NT2/D1 (cell line): ENCODE measurements at places on chromosomes 7 and 10.
A peak's percentile ranks its signal among the peaks of the same experiment; 100 is the strongest.

DNA sequence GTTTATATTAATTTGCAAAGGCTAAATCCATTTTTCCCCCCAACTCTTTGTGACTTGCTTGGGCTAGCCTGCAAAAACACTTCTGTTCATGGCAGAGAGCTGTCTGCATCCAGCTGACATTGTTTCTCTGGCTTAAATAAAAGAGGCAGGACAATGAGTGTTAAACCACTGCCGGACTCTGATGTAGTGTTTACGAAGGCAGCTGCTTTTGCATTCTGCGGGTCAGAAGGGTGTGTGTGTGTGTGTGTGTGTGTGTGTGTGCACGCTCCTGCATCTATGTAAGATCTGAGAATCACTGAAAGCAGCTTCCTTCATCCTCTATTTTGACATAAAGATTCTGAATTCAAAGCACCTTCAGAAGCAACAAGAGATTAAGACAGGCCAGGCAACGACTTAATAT is 28.3 kb downstream of the NRP1 start:
- no peak for DNase-seq

DNA sequence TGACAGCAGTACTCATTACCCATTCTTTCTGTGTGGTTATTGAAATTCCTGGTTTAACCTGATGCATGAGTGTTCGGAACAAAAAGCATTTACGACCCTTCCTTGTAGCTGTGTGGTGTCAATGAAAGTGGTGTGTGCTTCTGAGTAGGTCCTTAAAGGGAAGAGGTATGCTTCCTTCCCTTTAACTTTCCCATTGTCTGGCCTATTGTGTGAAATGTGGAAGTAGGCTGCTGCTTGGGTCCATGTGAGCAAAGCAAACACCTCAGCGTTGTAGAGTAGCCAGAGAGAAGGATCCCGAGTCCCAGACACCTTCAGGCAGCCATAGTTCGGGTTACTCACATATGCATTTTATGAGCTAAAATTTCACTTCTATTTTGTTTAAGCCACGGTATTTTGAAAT is 74.7 kb downstream of the TSPAN12 start:
- no peak for DNase-seq

- DNase-seq, result no peak
Measured at GRCh38 chr10:80545258-80545881, 7.7 kb downstream of the SH2D4B start.

GRCh38 chr7:34282271-34282670 is 375.7 kb upstream of the NPSR1 start:
- no peak for DNase-seq

GRCh38 chr10:62005687-62006086 is 104.2 kb downstream of the ARID5B start:
- no peak for DNase-seq

- no peak for DNase-seq
Measured at GRCh38 chr10:74329873-74330272, 178.9 kb downstream of the ADK start.

DNA sequence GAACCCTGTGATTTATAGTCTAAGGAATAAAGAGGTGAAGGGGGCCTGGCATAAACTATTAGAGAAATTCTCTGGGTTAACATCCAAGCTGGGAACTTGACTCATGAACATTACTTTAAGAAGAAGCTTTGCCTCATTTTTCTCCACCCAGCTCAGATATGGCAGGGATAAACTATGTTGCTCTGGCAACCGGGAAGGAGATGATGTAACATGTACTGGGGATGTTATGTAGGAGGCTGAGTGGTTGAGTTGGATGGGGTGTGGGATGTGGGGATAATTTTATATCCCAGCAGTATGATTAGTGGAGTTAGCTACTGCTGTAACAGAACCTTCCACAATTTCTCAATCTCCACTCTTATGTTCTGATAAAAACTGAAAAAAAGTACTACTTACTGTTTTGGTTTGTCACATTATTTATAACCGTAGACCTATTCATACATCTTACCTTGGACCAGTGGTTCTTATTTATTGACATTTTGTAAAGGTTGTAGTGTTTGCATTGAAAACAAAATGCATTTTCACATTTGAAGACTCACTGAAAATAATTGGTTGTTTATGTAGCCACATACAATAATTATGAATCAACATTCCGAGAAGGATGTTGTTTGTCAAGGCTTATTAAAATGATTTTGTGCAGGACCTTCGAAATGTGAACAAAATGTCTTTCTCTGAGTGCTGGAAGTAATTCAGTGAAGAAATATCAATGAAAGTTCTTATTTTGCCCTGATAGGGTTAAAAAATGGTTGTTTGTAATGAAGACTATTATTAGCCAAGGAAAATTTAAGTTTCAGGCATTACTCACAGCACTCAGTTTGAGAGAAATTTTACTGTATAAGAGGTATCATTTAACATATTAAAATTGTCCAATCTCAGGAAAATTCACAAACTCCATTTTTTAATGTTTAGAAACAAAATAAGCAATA is 1.3 kb downstream of the OR2F2 start:
- no peak for DNase-seq

- DNase-seq, result no peak
Measured at GRCh38 chr10:116699049-116699448, 43.3 kb downstream of the HSPA12A start.

DNA sequence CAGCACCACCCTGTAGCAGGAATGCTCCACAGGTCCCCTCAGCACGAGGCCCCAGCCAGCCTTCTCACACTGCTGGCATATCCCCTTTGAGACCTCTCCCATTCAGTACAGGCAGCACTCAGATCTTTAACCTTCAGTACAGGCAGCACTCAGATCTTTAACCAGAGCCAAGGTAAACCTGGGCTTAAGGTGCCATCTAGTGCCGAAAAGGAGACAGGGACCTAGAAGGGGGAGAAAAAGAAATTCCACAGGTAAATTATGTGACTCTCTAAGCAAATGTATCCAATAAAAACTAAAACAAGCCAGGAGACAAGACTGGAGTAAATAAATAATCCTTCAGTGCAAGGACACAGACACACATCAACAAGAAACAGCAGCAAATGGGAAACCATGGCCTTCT is 358.6 kb downstream of the PTPRN2 start:
- DNase-seq, result peak; percentile 51

GRCh38 chr10:3530346-3530745 is 254.7 kb downstream of the KLF6 start:
- DNase-seq, result no peak

DNA sequence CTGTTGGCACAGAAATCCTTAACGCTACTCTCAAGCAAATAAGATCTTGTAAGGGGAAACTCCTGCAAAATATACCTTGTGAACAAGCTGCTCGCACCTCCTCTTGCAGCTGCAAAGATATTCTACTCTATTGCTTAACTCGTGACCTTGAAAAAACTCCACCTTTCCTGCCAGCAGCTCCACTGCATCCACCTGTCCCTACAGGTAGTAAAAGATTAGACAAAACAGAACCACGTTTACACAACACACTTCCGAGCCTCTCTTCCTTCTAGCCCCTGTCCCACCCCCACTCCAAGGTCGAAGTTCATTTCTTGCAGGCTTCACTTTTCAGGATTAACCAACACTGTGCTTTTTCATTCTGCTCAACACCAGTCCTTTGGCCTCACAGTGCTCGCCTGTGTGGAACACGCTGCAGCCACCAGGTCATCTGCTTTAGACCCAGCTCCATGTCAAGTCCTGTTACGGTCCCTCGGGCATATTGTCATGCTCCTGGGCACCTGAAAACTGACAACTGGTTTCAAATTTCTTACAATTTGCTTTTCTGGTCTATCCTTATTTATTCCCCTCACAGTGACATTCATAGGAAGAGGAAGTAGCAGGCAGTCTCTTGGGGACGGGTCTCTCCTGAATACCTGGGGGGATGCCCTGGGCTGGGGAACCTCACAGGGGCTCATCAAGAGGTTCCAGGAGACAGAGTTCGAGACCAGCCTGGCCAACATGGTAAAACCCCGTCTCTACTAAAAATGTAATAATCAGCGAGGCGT is 165.8 kb upstream of the KLF14 start:
- no peak for DNase-seq

GRCh38 chr10:20746856-20747255 is 150.3 kb downstream of the NEBL start:
- DNase-seq, result no peak

DNA sequence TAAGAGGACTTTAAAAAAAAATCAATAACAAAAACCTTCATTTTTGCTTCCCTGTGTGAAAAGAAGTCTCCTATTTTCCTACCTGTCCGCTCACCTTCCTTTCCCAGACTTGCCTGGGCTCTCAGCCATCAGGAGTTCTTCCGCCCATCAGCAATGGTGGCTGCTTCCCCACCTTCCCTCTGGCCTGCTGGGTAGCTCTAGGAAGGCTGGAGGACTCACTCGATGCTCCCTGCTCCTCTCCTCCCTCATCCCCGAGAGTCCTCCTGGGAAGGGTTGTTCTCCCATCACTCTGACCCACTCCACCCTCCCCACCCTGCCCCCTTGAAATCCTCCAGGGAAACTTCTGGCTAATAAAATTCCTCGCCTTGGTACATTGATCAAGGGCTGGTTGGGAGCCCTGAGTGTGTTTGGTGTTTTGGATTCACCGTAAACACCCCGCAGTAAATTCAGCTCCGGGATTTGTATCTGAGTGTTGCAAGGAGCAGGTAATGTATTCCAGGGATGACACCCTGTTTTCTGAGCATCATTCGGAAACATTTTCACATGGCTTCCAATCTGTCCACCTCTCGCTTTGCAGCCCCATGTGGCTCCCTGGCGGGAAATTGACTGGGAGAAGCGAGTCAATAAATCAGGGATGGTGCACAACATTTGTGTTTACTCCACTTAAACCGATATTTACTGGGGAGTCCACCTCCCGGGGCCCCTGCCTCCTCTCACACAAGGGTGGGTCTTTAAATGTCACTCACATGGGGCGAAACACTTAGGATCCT is 126.4 kb upstream of the SDK1 start:
- no peak for DNase-seq

- no peak for DNase-seq
Measured at GRCh38 chr10:95414844-95415485, 124.2 kb upstream of the PDLIM1 start.

DNA sequence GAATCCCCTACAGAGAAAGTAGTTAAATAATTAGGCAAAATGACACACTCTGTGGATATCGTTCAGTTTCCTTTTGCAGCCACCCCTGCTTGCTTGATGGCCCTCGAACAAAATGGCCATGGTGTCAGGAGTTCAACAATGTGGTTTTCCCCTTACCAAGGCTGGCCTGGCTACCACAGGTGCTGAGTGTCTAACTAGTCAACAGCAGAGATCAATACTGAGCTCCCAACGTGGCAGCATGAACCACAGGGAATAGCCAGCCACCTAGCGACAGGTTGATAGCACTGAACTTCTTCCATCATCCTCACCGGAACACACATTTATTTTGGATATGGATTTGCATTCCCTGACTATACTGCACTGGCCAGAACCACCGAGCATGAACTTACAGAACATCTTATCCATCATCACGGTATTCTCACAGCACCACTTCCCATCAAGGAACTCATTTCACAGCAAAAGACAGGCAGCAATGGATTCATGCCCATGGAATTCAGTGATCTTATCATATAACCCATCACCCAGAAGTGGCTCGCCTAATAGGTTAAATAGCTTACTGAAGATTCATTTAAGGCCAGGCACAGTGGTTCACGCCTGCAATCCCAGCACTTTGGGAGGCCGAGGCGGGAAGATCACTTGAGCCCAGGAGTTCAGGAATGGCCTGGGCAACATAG is 6.3 kb downstream of the C10orf67 start:
- no peak for DNase-seq

GRCh38 chr10:132588301-132589013 is 50.9 kb downstream of the INPP5A start:
- no peak for DNase-seq

DNA sequence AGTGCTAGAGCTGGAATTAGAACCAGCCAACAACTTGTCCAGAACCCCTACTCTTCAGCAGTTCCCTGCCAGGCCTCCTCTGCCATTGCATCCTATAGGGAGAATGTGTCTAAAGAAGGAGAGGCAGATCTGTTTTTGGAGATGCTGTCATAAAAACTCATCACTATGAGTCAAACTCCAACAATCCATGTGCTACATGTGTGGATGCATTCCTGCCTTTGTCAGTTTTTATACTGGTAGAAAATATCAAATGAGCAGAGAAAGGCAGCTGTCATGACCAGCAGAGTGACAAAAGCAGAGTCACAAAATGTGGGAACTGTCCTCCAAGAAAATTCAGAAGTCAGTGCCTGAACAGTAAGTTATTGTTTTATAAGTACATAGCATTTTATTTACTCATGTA is 93.0 kb downstream of the ABLIM1 start:
- no peak for DNase-seq

DNA sequence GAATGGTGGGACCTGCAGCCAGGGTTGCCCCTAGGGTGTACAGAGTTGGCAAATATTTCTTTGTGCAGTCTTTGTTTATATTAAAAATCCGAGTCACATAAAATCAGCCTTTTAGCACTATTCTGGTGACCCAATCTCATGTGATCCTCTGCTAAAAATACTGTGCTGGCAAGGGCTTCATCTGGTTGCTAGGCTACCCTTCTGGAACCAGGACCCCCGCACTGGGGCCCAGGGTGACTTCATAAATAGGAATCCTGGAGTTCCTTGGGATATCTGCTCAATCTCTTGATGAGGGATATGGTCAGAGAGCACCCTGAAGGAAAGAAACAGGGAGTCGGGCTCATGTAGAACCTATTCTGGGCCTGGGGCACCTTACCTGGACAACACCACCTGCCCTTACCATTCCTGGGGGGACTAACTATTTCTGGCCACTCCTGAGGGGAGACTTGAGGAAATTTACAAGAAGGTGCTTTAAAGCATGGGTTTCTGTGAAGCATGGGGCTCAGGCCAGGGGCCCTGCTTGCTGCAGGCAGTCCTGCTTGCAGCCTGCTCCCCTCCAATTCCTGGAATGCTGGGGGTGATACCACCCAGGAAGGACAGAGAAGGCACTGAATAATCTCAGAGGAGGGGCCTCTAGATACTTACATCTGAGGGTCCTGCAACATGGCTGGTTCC is 44.7 kb downstream of the SH2D4B start:
- no peak for DNase-seq

DNA sequence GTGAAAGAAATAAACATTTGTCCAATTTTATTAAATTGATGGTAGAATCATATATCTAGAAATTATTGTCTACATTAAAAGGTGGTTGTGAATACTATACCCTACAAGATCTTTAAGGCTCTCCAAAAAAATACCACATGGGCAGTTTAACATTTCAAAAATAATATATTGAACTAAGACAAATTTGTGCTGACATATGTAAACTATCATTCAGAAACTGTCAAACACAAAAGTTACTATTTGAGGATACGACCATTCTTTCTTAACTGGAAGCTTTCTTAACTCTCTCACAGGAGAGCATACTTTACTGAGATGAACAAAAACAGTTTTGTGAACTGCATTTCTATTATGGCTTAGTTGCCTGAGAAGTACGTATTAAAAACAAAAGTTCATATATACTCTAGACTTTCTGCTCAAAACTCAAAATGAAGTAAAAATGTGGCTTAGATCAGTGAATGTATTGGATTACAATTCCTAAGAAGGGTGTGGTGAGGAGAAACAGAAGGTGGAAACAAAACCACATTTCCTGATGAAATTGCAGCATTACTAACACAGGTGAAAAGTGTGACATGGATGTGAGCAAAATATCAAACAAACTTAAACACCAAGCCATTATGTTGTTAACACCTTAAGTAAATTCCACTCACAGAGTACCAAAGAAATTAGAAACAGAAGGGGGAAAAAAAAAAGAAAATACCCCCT is 138.5 kb downstream of the SEMA3A start:
- DNase-seq, result no peak

- DNase-seq, result no peak
Measured at GRCh38 chr7:158779061-158780000, 50.0 kb downstream of the ESYT2 start.

GRCh38 chr7:71442492-71443190 is 310.7 kb downstream of the GALNT17 start:
- no peak for DNase-seq
